ENCODE measurements at places on chromosomes 4 and X.

DNA sequence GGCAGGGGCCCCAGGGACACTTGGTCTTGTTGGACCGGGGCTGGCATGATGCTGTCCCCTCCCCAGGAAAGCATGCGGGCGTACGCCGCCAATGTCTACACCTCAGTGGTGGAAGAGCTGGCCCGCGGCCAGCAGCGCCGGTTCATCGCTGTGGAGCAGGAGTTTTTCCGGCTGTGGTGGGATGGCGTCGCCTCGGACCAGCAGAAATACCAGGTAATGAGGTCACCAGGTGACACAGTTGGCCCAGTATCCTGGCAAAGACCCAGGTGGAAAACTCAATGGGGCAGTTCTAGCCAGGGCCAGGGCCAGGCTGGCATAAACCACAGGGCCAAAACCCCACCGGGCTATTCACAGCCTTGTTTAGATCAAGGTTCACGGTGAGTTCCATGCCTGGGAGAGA lies 1.5 kb downstream of the MAN2B2 start:
- no peak for DNase-seq

DNA sequence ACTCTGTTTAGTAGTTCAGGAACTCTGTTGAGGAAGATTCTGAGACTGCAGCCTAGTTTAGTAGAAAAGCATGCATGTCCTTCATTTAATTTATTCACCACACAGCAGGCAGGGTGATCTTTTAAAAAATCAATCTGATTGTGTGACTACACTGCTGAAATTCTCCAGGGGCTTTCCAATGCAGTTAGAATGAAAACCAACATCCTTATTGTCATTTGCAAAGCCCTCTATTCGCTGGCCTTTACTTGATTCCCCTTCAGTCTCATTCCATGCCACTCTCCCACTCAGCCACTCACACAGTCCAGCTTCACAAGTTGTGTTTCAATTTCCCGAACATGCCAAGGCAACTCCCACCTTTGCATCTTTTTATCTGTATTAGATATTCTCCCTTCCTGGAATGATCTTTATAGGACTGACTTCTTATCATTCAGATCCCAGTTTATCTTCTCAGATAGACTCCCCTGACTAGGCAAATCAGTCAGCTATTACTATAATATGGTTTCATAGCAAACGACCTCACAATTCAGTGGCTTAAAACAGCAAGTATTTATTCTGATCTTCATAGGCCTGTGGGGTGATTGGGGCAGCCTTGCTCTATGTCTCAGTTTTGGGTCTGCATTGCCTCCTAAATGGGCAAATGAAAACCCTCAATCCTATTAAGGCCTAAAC lies 21.3 kb upstream of the FTHL17 start:
- DNase-seq = no peak

DNA sequence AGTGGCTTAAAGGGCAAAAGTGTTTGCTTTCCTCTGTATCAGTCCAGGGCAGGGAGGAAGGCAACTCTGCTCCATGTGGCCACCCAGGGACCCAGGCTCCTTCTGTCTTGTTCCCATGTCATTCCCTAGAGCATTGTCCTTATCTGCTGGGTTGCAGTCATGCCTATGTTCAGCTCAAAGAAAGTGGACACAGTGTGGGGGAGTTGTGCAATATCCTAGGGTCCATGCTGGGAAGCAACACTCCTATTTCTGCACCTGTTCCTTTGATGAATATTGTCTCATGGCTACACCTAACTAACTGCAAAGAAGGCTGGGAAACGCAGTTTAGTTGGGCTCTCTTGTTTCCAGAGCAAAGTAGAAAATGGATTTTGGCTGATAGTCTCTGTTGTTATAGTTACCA lies 107.0 kb upstream of the OTUD4 start:
- DNase-seq = no peak

DNA sequence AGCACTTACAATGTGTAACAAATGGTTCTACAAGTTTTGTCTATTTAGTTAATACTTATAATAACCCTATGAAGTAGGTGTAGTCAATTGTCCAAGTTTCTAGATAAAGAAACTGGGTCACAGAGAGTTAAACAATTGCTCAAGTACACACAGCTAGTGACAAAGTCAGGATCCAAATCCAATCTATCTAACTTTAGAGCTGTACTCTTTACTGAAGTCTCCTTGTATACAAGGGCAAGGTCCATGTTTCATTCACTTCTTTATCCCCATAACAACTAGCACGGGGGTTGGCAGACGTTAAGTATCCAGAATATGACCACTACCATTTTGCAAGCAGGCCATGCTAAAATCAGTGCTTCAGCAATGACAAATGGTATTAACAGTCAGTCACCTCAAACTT lies 141.0 kb downstream of the CHM start:
- DNase-seq = no peak

DNA sequence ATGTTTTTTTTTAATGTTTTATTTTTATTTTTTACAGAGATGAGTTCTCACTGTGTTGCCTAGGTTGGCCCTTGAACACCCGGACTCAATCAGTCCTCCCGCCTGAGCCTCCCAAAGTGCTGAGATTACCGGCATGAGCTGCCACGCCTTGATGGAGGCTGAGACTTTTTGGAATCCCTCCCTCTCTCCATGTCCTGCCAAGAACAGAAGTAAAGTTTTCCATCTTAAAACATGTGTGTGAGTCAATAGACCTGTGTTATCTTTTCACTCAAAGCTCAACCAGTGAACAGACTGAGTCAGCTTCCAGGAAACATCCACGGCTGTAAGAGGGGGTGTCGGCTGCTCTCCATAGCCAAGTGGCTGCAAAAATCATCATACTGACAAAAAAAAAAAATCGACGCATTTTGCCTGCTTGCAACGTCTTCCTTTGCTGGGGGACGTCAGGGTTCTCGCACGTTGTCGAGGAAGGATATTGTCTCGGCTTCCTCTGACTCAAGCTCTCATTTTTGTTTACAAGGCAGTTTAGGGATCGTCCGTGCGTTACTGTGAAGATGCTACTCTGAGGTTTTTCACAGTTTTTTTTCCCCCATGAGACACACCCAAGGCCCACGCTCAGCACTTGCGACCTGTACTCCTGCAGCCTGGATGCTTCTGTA lies 10.0 kb upstream of the ASMTL start:
- DNase-seq = peak; percentile 77

- no peak for DNase-seq
Observed at GRCh38 chr4:93749292-93749761, 79.2 kb upstream of the ATOH1 start.

- DNase-seq = no peak
Observed at GRCh38 chr4:164904336-164904735, 27.4 kb downstream of the APELA start.

DNA sequence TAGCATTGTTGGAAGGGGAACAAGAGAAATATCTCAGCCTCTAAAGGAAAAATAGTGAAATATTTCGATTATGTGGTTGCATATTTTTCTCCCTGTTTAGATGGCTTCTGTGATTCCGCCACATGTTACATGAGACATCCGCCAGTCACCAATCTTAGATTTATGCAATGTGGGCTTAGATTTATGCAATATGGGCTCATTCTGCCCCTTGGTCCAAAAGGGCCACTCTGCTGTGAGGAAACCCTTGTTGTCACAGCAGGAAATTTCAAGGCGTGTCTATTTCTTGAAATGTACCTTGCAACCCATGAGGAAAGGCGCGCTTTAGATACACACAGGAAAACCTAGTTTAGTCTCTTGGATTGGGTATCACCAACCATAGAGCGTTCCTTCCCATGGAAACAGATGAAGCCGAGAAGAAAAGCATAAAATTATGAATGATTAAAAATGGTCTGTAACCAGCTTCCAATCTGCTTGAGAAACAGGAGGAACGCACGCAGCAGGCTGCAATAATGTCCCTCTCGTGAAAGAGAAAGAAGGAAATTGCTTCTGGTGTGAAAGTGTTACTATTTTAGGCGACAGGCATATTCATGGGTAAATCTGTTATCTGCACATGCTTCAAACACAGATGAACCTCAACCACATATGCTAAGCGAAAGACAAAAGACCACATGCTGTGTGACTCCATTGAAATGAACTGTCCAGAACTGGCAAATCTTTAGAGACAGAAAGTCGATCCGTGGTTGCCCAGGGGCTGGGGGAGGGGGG lies 3.7 kb downstream of the RS1 start:
- peak; percentile 12 for DNase-seq

DNA sequence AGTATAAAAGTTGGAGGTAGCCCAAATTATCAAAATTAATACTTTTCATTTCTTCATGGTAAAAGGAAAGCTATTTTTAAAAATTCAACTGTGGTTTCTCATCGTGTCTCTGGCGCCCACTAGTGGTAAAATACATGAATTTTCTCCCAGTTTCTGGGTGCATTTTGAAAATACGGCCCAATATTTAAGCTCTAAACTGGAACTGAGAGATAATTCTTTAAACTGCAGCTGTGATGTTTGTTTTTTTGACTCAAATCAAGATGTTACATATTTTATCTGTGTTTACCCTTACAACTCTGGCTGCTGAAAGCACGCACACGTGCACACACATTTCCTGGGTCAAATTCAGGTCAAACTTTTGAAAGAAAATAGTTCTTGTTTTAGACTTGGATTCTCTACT lies 123.9 kb upstream of the ACSL4 start:
- DNase-seq = peak; percentile 29

- DNase-seq = peak; percentile 40
Observed at GRCh38 chrX:129359269-129359668, 164.0 kb downstream of the SMARCA1 start.

DNA sequence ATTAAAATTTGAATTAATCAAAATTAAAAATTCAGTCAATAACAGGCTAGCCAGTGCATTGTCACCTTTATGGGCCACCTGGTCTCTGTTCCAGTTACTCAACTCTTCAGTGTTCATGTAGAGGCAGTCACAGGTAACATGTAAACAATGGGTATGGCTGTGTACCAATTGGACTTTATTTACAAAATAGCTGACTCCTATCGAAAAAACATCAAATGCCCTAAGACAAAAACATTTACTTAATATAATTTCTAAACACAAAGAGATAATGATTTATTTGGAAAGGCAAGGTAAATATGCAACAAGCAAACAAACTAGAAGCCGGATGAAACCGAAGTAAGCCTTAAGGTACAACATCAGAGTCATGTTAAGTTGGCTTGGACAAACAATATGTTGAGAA lies 8.8 kb downstream of the TMEM150C start:
- DNase-seq = no peak

DNA sequence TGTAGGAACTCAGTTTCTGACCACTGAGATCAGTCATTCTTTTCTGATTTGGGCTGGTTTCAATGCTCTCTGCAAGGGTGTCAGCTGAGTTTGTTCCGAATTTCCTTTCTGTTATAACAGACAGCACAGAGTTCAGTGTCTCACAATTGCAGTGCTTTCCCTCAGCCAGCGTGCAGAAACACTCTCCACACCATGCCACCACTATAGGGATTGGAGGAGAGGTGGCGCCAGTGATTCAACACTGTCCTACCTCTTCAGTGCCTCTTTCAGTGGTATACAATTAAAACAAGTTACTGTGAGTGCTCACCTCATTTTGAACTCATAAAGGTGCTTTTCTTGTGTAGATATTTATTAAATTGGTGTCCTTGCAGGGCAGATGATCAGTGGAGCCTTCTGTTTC lies 413.2 kb upstream of the CXorf51B start:
- DNase-seq = no peak

DNA sequence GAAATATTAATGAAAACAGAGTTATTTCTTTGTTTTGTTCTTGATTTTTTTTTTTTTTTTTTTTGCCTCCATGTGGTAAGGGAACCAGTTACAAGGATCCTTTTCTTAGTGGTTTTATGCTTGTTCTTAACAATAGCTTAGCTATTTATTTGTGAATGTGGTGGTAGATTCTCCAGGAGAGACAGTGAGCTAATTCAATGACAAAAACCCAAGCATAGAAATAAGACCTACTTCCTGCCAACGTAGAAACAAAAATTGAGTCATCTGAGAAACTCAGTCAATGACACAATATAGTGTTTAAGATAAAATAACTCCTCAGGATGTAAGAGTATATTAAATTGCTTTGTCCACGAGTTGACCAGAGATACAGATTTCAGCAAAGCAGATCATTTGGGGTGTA lies 863.8 kb upstream of the PABPC4L start:
- DNase-seq = no peak

- no peak for DNase-seq
Observed at GRCh38 chr4:88070031-88070430, 62.6 kb downstream of the PKD2 start.

GRCh38 chr4:168528131-168528949 lies 31.5 kb downstream of the PALLD start:
- peak; percentile 93 for DNase-seq

GRCh38 chr4:184895012-184895695 lies 69.4 kb upstream of the ACSL1 start:
- DNase-seq = no peak

DNA sequence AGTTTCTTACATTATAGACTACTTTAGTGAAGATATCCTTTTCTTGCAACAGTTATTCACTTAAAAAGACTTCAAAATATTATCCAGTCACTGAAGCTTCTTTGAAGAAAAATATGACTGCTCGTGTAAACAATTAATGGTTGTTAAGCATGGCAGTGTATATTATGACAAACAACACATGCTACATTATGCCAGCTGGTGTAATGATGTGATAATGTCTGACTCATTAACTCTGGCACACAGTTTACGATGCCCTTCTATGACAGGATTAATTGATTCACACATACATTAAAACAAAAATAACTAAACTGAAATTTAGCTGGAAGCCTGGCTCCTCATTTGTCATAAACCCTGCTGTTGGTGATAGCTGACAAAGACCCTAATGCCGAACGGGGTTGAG lies 22.4 kb downstream of the GK2 start:
- DNase-seq = no peak

DNA sequence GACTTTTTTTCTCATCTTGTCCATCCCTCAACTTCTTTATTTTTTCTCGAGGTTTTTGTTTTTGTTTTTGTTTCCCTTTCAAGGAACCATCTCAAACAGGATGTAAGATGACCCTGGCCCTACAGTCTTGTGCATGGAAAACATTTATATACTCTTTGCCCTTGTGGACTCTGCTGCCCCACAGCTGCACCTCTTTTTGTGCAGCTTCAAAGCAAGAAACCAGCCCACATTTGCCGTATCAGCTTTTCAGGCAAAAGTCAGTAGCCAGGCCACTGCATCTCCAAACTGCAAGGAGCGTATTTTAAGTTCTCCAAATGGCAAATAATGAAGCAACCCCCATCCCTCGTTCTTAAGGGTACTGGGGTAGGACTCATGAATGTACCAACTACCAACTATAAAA lies 756.5 kb downstream of the C4orf33 start:
- DNase-seq = no peak

GRCh38 chrX:46569621-46570020 lies 3.9 kb upstream of the CHST7 start:
- DNase-seq = no peak

Data from fibroblast of skin of right biceps (primary cell).